ENCODE measurements at places on chromosomes 11 and 22.

- no peak for DNase-seq
Observed at GRCh38 chr11:130407978-130408377, 20.4 kb downstream of the ADAMTS8 start.

DNA sequence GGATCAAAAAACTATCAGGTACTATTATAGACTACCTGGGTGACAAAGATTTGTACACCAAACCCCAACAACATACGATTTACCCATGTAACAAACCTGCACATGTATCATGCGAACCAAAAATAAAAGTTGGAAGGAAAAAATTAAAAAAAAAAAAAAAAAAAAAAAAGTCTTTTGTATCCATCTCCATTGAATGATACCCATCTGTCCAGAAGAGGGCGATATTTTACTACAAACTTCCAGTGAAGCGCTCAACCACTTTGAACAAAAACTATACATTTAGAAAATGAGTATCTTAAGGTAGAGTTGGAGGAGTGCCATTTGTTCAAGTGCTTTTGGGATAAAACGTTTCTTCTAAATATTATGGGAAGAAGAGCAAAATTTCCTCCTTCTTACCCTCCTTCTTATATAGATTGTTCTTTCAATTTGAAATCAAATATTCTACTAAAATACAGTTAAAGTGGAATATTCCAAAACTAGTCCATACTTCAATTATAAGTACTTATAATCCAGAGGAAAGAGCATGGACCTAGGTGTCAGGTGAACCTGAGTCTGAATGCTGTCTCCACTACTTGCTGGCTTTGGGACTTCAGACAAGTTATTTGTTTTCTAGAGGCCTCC is 23.3 kb downstream of the ARL14EP start:
- DNase-seq: no peak

DNA sequence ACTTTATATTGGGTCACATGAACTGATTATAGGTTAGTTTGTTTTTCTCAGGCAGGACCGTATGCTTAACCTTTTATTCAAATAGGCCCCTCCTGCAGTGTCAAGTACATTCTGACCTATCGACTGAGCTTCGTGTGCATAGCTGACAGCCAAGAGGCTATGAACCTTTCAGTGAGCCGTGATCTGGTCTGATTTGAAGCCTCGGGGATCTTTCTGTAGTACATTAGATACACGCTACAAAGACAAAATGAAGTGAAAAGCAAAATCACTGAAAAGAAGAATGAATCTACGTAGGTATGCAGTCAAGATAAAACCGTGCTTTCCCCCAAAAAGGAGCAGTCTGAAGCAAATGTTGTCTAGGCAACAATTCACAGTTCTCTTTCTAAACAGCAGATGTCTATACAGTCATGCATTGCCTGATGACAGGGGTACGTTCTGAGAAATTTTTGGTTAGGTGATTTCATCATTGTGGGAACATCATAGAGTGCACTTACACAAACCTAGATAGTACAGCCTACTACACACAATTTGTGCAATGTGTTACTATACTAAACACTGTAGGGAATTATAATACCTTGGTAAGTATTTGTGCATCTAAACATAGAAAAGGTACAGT is 18.1 kb downstream of the JHY start:
- DNase-seq: no peak

GRCh38 chr11:87767615-87768014 is 407.6 kb downstream of the RAB38 start:
- no peak for DNase-seq

- DNase-seq: no peak
Observed at GRCh38 chr11:124474079-124474478, 28.6 kb upstream of the OR8B8 start.

- no peak for DNase-seq
Observed at GRCh38 chr11:93842461-93842860, 8.0 kb downstream of the VSTM5 start.

- no peak for DNase-seq
Observed at GRCh38 chr11:102846292-102846691, 2.9 kb upstream of the MMP3 start.

GRCh38 chr11:117855912-117856651 is 20.4 kb downstream of the FXYD6 start:
- no peak for DNase-seq

GRCh38 chr11:19419021-19419750 is 178.4 kb upstream of the E2F8 start:
- no peak for DNase-seq

DNA sequence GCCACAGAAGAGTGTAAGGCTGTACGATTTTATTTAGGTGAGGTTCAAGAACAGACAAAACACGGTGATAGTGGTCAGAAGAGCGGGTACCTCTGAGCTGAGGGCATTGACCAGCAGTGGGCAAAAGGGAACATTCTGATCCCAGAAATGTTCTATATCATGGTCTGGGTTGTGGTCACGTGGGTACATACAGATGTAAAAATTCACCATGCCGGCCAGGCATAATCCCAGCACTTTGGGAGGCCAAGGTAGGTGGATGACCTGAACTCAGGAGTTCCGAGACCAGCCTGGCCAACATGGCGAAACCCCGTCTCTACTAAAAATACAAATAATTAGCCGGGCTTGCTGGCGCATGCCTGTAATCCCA is 31.1 kb upstream of the GCAT start:
- no peak for DNase-seq

DNA sequence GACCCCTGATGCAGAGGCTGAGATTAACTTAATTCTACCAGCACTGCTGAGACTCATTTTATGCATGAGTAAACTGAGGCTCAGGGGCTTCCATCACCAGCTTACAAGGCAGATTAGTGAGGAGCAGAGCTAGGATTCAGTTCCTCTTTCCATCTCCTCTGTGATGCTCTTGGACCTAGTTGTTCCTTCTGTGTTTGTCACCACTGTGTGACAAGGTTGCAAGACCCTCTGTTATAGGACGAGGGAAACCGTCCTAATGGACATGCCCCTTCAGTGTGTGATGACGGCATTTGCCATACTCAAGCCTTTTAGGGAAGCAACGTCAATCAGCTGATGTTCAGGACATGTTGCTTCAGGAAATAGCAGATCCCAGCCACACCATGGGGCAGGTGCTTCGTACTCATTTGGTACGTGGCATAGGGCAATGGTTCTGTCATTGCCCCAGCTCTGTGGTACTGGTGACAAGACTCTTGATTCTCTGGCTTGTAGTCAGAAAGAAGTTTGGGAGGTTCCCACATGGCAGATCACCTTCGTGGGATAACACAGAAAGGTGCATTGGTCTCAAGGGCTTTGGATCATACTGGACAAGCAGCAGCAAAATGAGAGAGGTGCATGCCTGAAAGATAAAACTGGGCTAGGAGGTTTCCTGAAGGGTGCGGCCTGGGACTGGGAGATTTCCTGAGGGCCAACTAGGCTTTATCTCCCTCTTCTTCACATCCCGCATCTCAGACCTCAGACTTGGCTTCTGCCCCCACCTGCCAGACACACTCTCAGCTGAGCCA is 23.9 kb upstream of the CD44 start:
- no peak for DNase-seq

DNA sequence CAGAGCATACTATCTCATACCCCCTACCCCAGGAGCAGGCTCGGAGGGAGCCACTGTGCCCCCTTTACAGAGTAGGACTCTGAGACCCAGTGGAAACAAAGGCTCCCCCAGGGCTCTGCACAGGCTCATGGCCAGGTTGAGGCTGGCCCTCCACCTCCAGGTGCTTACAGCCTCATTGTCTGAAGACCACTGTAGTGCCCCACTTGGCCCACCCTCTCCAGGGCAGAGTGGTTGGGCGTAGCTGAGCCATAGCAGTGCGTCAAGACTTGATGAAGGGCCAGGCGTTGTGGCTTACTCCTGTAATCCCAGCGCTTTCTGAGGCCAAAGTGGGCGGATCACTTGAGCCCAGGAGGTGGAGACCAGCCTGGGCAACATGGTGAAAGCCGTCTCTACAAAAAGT is 1.7 kb downstream of the ANKRD13D start:
- DNase-seq: no peak

- no peak for DNase-seq
Observed at GRCh38 chr22:32958001-32958400, 100.2 kb downstream of the SYN3 start.

- no peak for DNase-seq
Observed at GRCh38 chr11:66002648-66003225, 434 bp downstream of the BANF1 start.

DNA sequence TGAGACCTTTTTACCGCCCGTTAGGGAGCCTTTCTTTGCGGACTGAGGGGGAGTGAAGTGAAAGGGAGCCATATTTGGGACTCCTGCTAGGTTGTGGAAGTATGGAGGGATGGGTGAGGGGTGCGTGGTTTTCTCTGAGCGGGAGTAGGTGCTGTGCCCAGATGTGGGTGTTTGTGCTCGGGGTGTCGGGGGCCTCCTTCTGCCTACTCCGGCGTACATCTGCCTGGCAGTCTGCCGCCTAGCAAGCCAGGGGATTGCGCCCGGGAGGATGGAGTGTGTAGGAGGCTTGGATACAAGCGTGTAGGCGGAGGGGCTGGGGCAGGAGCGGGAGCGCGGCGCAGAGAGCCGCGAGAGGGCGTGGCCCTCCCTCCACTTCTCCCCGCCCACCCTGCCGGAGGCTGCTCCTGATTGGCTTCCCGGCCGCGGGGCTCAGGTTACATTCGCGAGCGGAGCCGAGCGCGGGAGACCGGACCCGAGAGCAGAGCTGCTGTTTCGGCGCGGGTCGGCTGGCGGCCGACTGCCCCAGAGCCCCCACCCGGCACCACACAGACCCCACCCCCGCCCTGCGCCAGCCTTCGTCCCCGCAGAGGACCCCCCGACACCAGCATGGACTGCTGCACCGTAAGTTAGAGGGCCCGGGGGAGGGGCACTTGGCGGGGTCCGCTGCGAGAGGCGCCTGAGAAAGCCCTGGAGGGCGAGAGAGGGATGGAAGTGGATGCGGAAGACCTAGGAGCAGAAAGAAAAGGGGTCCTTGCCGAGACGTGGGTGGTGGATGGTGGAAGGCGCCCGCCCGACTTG is at the start of gene NRGN:
NRGN (plus strand) TSS at position 464 of the 798 bp plus-strand sequence; CDS start at position 607, 143 bp downstream.
- DNase-seq: peak; percentile 82

GRCh38 chr22:28999510-28999909 is 62.1 kb downstream of the C22orf31 start:
- no peak for DNase-seq

DNA sequence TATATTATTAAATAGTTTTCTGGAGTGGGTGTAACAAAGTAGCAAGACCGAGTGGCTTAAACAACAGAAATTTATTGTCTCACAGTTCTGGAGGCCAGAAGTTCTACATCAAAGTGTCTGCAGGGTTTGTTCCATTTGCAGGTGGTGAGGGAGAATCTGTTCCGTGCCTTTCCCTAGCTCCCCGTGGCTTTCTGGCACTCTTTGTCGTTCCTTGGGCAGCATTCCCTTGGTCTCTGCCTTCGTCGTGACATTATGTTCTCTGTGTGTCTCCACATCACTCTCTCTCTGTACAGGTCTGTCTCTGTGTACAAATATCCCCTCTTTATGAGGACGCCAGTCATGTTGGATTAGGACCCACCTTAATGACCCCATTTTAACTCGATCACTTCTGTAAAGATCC is 38.2 kb downstream of the LDLRAD3 start:
- no peak for DNase-seq

GRCh38 chr11:123694551-123694950 is 40.1 kb upstream of the SCN3B start:
- DNase-seq: no peak

DNA sequence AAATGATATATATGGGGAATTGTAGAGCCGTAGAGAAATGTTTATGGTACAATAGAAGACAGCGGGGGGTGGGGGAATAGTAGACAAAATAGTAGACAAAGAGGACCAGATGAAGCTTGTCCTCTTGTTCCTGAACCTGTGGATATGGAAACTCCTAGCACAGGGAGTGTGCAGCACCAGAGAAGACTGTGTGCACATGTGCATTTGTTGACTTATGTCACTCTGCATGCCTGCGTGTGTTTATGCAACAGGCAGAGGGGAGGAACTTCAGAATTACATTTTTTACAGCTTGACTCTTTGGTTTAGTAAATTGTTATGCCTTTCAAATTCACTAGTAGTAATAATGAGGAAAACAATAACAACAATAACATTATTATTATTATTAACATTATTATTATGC is 36.0 kb downstream of the TENM4 start:
- DNase-seq: no peak

All from stimulated activated CD4-positive, alpha-beta T cell treated with anti-CD3 and anti-CD28 coated beads, Interleukin-4, amount 100 ng/mL, for 24 hours (primary cell).